ENCODE measurements at places on chromosomes 4 and X. TPM values are rescaled to one million over a fixed set of nuclear protein-coding genes. Genes with fewer than 3 reads are reported as not detected.

The PARM1 gene
- total RNA-seq, result 0.10 TPM

- no peaks in the 10 kb centered on the region for H3K36me3 ChIP-seq
- no peak overlapping the region for H3K27ac ChIP-seq
These were observed 100.7 kb downstream of the PDGFC start for GRCh38 chr4:156870861-156871260.

- no peak for DNase-seq
- H3K4me1 ChIP-seq, result no peaks in the 10 kb centered on the region
- H3K27me3 ChIP-seq, result no peaks in the 10 kb centered on the region
- no peak overlapping the region for H3K4me3 ChIP-seq
- no peaks in the 10 kb centered on the region for H3K36me3 ChIP-seq
These were observed 166.5 kb upstream of the SLIT2 start for GRCh38 chr4:20085156-20085555.

The NLRP2B gene
- total RNA-seq, result not detected

The ATP1B4 gene
- total RNA-seq, result not detected

The BANK1 gene
- 1.5 TPM for total RNA-seq

The PRDM8 gene
- 31.7 TPM for total RNA-seq

The MAGEC2 gene
- not detected for total RNA-seq

- peaks cover 4% of the 10 kb centered on the region for H3K36me3 ChIP-seq
- H3K4me3 ChIP-seq, result no peak overlapping the region
- no peaks in the 10 kb centered on the region for H3K4me1 ChIP-seq
- H3K27ac ChIP-seq, result no peak overlapping the region
These were observed 52.4 kb downstream of the SCFD2 start for GRCh38 chr4:53313510-53313909.

DNA sequence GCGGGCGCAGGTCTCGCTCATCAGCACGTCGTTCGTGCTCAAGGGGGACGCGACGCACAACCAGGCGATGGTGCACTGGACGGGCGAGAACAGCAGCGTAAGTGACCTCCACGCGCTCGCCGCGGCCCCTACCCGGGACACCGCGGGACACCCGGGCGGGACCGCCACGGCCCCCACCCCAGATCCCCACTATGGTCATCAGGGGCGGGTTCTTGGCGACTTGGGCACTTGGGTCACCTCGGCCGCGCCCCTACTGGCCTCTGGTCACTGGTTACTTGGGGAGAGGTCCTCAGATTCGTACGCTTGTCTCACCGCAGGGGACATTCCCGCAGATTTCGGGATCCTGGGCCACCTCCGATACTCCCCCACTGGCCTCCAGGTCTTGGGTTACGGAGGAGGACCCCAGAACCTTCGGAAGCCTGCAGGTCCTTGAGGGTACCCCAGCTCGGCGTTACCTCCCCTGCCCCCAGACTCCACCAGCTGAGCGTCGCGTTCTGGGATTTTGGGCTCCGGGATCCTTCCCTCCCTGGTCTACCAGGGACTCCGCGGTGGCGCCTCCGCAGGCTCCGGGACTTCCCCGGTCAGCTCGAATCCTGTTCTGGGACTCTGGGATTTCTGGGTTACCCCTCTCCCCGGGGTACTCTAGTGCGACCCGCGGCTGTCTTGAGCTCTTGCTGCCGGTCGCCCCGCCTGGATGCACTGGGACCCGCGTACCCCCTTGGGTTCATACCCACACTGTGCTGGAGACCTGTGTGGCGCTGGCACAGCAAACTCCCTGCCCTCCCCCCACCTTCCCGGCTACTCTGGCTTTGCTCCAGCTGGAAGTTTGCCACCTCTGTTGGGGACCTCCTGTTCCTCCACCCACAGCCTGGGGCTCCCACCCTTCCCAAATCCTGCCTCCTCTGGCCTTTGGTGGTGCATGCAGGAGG, 956 bp downstream of the SORCS2 start:
- no peaks in the 10 kb centered on the region for H3K36me3 ChIP-seq
- H3K27ac ChIP-seq, result no peak overlapping the region
- H3K27me3 ChIP-seq, result peaks cover 4% of the 10 kb centered on the region
- H3K4me3 ChIP-seq, result no peak overlapping the region
- peaks cover 6% of the 10 kb centered on the region for H3K4me1 ChIP-seq
- DNase-seq, result no peak

GRCh38 chr4:122912810-122913575, 9.4 kb downstream of the NUDT6 start:
- no peaks in the 10 kb centered on the region for H3K36me3 ChIP-seq
- no peak for DNase-seq
- no peak overlapping the region for H3K27ac ChIP-seq

DNA sequence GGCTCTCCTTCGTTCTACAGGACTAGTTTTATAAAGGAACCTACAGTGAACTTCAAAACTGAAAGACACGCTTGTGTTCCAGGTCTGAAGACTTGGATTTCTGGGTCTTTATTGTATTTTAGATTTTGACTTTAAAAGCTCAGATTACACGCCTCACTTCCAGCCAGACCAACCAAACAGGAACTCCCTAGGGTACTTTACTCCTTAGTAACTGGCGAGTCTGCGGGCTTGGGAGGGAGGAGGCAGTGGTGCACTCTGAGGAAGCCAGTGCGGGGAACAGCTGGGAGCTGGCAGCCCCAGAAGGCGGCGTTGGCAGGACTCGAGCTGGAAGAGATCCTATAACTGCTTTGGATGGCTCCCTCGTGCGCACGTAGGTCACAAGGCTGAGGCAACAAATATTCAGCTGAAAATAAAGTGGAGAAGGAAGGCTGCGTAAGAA, 391 bp upstream of the PHKA1 start:
- peaks cover 5% of the 10 kb centered on the region for H3K27me3 ChIP-seq
- no peaks in the 10 kb centered on the region for H3K36me3 ChIP-seq
- no peak for DNase-seq
- H3K4me3 ChIP-seq, result no peak overlapping the region
- H3K4me1 ChIP-seq, result no peaks in the 10 kb centered on the region

GRCh38 chr4:34964613-34965012, 1279.7 kb downstream of the ARAP2 start:
- H3K27me3 ChIP-seq, result no peaks in the 10 kb centered on the region
- no peak overlapping the region for H3K27ac ChIP-seq
- no peaks in the 10 kb centered on the region for H3K36me3 ChIP-seq
- no peaks in the 10 kb centered on the region for H3K4me1 ChIP-seq

The C4orf51 gene
- not detected for total RNA-seq

DNA sequence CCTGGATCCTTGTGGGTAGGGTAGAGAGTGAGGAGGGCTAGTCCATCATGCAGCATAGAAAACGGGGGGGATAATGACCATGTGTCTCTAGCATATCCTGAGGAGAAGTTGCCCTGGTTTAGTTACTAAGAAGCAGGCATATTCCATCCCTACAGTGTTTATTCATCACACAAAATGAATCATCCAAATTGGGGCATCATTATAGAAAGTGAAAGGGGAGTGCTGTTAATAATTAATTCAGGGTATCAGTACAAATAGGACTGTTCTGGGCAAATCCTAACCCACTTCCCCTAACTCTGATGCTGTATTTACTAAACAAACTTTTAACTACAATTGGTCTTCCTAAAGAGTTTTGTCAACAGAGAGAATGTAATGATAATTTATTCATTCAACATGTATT, 281.1 kb upstream of the ARX start:
- H3K27ac ChIP-seq, result no peak overlapping the region
- no peaks in the 10 kb centered on the region for H3K36me3 ChIP-seq
- DNase-seq, result no peak
- no peaks in the 10 kb centered on the region for H3K27me3 ChIP-seq

The PAGE4 gene
- not detected for total RNA-seq

The FGFR3 gene
- 0.25 TPM for total RNA-seq

The PAGE5 gene
- not detected for total RNA-seq

The PFKFB1 gene
- 0.35 TPM for total RNA-seq

DNA sequence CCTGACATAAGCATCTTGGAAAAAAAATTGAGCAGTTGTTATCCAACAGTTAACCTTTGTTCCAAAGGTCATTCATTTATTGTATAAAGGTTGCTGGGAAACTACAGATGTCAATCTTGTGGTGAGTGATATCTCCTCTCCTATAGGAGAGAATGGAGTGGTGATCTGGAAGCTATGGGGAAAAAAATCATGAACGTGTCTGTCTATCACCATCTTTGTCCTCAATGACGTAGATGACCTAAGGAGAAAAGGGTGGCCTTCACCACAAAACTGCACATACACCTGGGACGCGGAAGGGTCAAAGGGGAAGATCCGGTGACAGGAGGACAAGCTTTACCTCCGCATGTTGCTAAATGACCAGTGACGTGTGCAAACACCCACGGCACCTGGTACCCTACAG, 27.3 kb downstream of the ASB5 start:
- no peaks in the 10 kb centered on the region for H3K4me1 ChIP-seq
- no peak overlapping the region for H3K4me3 ChIP-seq
- H3K27ac ChIP-seq, result no peak overlapping the region

The TMSB15A gene
- not detected for total RNA-seq

- no peak for DNase-seq
- H3K4me1 ChIP-seq, result no peaks in the 10 kb centered on the region
- H3K4me3 ChIP-seq, result no peak overlapping the region
- no peak overlapping the region for H3K27ac ChIP-seq
These were observed 1.4 kb downstream of the EDNRA start for GRCh38 chr4:147482281-147482680.

The IL1RAPL2 gene
- total RNA-seq, result not detected

- no peak overlapping the region for H3K27ac ChIP-seq
- peaks cover 2% of the 10 kb centered on the region for H3K27me3 ChIP-seq
- no peaks in the 10 kb centered on the region for H3K4me1 ChIP-seq
- H3K4me3 ChIP-seq, result no peak overlapping the region
These were observed 46.4 kb downstream of the IL13RA1 start for GRCh38 chrX:118773782-118774181.

DNA sequence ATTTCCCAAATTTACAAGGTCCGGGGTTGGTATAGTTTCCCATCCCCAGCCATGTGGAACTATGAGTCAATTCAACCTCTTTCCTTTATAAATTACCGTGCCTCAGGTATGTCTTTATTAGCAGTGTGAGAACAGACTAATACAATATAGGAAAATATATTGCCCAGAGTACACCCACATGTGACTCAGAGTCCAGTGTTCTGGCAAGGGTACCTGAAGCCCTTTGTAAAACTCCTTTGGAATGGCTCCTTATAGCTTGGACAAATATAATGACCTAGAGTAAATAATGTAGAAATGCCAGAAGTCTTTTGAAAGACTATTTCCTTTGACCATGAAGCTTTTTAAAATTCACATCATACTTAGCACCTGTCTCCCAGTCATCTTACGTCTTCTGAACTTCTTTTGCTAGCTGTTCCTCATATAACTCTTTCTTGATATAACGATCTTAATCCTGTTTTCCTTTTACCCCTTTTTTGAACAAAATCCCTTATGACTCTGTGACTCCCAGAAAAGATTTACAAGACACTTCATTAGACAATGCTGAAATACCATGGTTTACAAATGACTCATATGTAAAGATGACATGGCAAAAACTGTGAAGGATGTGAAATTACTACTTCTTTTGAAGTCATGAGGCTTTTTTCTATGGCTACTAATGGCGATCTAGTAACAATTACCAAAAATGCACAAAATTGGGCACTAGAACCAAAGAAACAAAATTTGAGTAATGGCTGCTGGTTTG, 408.9 kb downstream of the NAP1L3 start:
- no peaks in the 10 kb centered on the region for H3K4me1 ChIP-seq
- no peak overlapping the region for H3K4me3 ChIP-seq
- no peaks in the 10 kb centered on the region for H3K36me3 ChIP-seq
- no peak overlapping the region for H3K27ac ChIP-seq
- no peak for DNase-seq

GRCh38 chrX:129777218-129778030, 2.3 kb upstream of the SASH3 start:
- no peaks in the 10 kb centered on the region for H3K27me3 ChIP-seq
- H3K4me3 ChIP-seq, result peak overlapping the region; percentile 62
- H3K36me3 ChIP-seq, result peaks cover 1% of the 10 kb centered on the region
- H3K27ac ChIP-seq, result peak overlapping the region; percentile 89

The UGT2B17 gene
- not detected for total RNA-seq

DNA sequence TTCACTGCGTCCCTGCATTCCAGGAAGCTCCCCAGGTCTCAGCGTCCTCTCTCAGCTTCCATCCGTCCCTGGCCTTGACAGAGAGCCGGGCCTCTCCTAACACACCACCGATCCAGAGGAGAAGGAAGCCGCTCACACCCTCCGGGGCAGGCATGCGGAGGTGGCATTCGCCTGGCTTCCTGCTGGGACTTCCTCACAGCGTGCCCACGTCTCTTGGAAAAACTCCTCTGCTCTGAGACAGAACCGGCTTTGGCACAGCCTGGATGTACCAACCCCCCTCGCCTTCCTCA, 3.2 kb downstream of the CTAG2 start:
- DNase-seq, result no peak
- H3K27me3 ChIP-seq, result no peaks in the 10 kb centered on the region
- no peak overlapping the region for H3K4me3 ChIP-seq
- H3K27ac ChIP-seq, result no peak overlapping the region
- H3K4me1 ChIP-seq, result no peaks in the 10 kb centered on the region

DNA sequence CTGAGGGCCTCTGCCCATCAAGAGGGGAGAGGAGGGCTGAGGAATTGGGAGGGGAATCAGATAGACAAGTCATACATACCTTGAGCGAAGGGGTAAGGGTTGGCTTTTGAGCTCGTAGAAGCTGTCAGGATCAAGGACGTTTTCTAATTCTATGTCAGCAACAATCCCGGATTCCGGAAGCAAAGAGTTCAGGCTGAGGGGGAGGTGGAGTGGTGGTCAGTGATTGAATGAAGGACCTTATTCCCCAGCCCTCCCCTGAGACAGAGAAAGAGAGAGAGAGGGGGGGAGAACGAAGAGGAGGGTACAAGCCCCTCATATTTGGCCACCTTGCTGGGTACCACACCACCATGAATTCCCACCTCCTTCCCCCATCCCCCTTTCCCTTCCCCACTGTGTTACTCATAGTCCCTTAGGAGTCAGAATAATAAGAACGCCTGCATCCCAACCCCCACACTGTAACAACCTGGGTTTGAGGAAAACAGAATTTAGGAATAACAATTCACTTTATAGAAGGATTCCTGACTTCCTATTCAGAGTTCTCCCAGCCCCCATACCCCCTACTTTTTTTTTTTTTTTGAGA, 2.7 kb downstream of the TFE3 start:
- no peak for DNase-seq
- H3K36me3 ChIP-seq, result peaks cover 15% of the 10 kb centered on the region
- no peaks in the 10 kb centered on the region for H3K27me3 ChIP-seq
- peaks cover 32% of the 10 kb centered on the region for H3K4me1 ChIP-seq
- peak overlapping the region; percentile 64 for H3K27ac ChIP-seq

GRCh38 chr4:2820216-2820982, 23.2 kb upstream of the ADD1 start:
- peaks cover 29% of the 10 kb centered on the region for H3K36me3 ChIP-seq
- DNase-seq, result no peak
- no peak overlapping the region for H3K4me3 ChIP-seq
- no peak overlapping the region for H3K27ac ChIP-seq

- H3K36me3 ChIP-seq, result no peaks in the 10 kb centered on the region
- H3K27me3 ChIP-seq, result peaks cover 3% of the 10 kb centered on the region
- H3K4me1 ChIP-seq, result no peaks in the 10 kb centered on the region
- no peak overlapping the region for H3K4me3 ChIP-seq
- DNase-seq, result no peak
- H3K27ac ChIP-seq, result no peak overlapping the region
These were observed 1.0 kb downstream of the ENAM start for GRCh38 chr4:70629469-70630090.
